ENCODE measurements at places on chromosomes 1 and 21. TPM values are rescaled to one million over a fixed set of nuclear protein-coding genes. Genes with fewer than 3 reads are reported as not detected.

Gene RNF223
- polyA plus RNA-seq = 0.06 TPM

Gene PLA2G2F
- polyA plus RNA-seq = 0.05 TPM

Gene PGLYRP4
- 0.11 TPM for polyA plus RNA-seq

Gene CTSK
- 2.2 TPM for polyA plus RNA-seq

Gene MLLT11
- polyA plus RNA-seq = 11.1 TPM

Gene AK5
- polyA plus RNA-seq = 0.37 TPM

Gene PROX1
- 0.09 TPM for polyA plus RNA-seq

Gene PDZK1
- 0.56 TPM for polyA plus RNA-seq

Gene BCAR3
- polyA plus RNA-seq = 123 TPM

Gene SMPDL3B
- 13.9 TPM for polyA plus RNA-seq

Gene FBLIM1
- polyA plus RNA-seq = 141 TPM

Gene FMN2
- not detected for polyA plus RNA-seq

Gene WDR3
- 38.7 TPM for polyA plus RNA-seq

Gene RABIF
- 12.4 TPM for polyA plus RNA-seq

Gene GNL2
- polyA plus RNA-seq = 43.4 TPM

Gene LCE2C
- not detected for polyA plus RNA-seq

Gene TENT5C
- polyA plus RNA-seq = 0.11 TPM

Gene FCER1G
- 0.17 TPM for polyA plus RNA-seq

Gene NMNAT2
- polyA plus RNA-seq = 1.5 TPM

Gene RIPK4
- polyA plus RNA-seq = 21.0 TPM

Gene RGS1
- polyA plus RNA-seq = not detected

Gene SLC44A3
- 3.6 TPM for polyA plus RNA-seq

Gene DCDC2B
- polyA plus RNA-seq = not detected

Gene OR10Z1
- not detected for polyA plus RNA-seq

Gene MATN1
- 0.05 TPM for polyA plus RNA-seq

Gene RNF186
- not detected for polyA plus RNA-seq

Gene SEMA6C
- 0.44 TPM for polyA plus RNA-seq

Gene TRIM67
- polyA plus RNA-seq = not detected

Gene RASAL2
- 34.0 TPM for polyA plus RNA-seq

Gene IL20
- 0.10 TPM for polyA plus RNA-seq

Gene S100A11
- polyA plus RNA-seq = 4,742 TPM

Gene GPR25
- not detected for polyA plus RNA-seq

Gene SLC9C2
- 0.01 TPM for polyA plus RNA-seq

Gene LCE1D
- polyA plus RNA-seq = not detected

Gene IFI16
- 61.5 TPM for polyA plus RNA-seq

Gene KCNE2
- polyA plus RNA-seq = not detected

Gene ST6GALNAC3
- 0.03 TPM for polyA plus RNA-seq

Gene EPHA10
- polyA plus RNA-seq = not detected

Gene IL19
- not detected for polyA plus RNA-seq

Gene GSTM2
- 1.6 TPM for polyA plus RNA-seq

Gene PLEKHA6
- 7.4 TPM for polyA plus RNA-seq

Gene FCRL4
- polyA plus RNA-seq = not detected

Gene CFHR4
- not detected for polyA plus RNA-seq

Gene THEM5
- not detected for polyA plus RNA-seq

Gene GUCA2A
- not detected for polyA plus RNA-seq

Gene LAX1
- polyA plus RNA-seq = 0.01 TPM

Gene TLCD4
- 0.18 TPM for polyA plus RNA-seq

Gene NRIP1
- 13.5 TPM for polyA plus RNA-seq

Gene TINAGL1
- polyA plus RNA-seq = 578 TPM

Gene PPIAL4G
- not detected for polyA plus RNA-seq

Gene LRRC38
- not detected for polyA plus RNA-seq

Measured in mammary epithelial cell (primary cell).